Activated CD4-positive, CD25-positive, alpha-beta regulatory T cell (primary cell): ENCODE measurements at places on chromosomes 16 and 17.

DNA sequence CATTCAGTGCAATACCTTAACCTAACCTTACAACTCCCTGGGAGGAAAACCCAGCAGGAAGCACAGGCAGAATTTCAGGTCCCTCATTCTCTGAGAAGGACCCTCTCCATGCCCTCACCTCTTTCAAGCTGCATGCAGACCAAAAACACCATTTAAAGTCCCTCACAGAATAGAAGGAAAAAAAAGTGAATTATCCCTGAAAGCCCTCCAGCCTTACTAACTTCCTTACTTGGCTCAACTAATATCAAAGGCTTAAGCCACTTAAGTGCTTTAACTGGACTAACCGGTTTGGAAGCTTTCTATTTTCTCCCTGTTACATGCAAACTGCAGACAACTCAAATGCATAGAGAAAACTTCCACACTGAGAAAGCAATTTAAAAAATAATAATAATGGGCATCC, 60.5 kb downstream of the ADAMTS18 start:
- DNase-seq = no peak

- DNase-seq = no peak
Observed at GRCh38 chr16:78638371-78638770, 538.9 kb downstream of the WWOX start.

DNA sequence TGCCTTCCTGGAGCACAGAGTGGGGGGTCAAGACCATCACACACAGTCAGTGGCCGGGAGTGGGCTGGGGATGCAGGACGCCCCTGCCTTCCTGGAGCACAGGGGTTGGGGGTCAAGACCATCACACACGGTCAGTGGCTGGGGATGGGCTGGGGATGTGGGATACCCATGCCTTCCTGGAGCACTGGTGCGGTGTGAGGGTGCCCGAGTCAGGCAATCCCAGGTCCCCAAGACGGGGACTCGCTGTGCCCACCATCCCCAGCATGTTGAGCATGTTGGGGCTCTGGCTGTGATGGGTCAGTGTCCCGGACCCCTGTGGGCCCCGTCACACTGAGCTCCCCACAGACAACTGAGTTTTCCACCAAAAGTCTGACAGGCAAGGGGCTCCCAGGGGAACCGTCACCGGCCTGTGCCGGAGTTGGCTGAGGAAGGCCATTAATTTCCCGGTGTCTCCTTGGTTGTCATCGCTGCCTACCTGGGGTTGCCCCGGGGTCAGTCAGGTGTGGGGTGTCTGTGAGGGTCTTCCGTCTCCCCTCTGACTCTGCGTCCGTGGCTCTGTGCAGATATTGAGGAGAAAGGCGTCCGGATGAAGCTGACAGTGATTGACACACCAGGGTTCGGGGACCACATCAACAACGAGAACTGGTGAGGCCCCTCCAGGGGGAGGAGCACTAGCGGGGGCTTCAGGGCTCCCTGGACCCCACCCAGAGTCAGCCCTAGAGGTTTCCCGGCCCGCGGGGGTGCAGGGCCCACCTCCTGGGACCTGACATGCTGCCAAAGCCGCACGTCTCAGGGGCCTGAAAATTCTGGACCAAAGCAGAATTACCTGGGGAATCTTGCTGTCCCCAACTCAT, 347.1 kb downstream of the SEC14L1 start:
- no peak for DNase-seq

DNA sequence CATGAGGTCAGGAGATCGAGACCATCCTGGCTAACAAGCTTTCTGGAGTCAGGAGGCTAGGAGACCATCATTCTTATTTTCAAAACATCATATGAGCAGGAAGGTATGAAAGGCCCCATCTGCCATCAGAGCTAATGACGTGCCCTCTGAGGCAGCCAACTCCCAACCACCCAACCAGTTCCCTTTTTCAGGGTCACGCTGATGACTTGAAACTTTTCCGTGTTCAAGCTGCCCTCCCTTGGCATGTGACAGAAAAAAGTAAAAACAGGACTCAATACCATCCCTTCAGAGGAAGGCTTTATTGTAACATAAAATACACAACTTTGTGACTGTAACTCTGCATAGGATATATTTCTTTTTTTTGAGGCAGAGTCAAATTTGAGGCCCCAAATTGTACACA, 4.6 kb upstream of the GHDC start:
- DNase-seq = no peak

DNA sequence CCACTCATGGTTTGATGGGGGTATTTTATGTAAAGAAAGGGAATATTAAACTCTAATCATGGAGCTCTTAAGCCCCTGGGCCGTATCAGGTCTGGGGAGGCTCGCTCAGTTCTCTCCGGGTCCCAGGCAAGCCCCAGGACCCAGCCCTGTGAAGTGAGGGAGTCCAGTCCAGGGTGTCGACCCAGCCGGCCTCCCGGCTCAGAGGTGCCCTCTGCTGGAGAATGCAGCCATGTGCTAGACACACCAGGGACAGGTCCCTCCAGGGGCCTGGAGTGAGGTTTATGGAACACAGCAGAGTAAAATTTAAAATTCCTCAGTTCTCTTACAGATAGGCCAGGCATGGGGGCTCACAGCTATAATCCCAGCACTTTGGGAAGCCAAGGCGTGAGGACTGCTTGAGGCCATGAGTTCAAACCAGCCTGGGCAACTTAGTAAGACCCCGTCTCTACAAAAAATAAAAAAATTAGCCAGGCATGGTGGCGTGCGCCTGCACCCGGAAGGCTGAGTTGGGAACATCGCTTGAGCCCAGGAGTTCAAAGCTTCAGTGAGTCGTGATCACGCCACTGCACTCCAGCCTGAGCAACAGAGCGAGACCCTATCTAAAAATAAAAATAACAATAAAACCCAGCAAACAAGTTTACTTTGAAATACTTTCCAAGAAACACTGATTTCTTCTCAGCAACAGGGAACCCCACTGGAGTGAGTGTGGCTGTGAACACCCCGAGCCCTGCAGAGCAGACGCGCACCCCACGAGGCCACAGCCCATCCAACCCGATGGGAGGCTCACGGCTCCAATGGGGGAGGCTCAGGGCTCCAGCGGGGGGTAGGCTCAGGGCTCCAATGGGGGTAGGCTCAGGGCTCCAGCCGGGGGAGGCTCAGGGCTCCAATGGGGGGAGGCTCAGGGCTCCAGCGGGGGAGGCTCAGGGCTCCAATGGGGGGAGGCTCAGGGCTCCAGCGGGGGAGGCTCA, 72.2 kb downstream of the ZNF778 start:
- DNase-seq = peak; percentile 66

DNA sequence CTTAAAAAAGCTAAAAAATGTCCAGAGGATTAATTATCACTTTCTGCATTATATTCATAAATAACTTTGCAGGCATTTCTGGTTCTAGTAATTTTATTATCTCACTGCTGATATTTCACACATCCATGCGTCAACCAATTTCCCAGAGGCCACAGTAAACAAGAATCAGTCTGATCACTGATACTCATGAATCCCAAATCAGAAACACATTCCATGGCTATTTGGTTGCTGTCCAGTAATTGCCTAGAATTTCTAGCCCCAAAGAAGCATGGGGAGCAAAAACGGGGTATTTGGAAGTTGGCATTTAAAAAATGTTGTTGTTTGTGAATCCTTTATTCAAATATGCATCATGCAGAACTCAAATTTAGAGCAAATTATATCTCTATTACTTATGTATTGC, 244.8 kb downstream of the CDH8 start:
- no peak for DNase-seq

- no peak for DNase-seq
Observed at GRCh38 chr17:42521666-42522262, 14.3 kb upstream of the NAGLU start.
